ENCODE measurements at places on chromosomes 6 and 20.
A peak's percentile ranks its signal among the peaks of the same experiment; 100 is the strongest.

GRCh38 chr6:42746463-42747391, 824 bp upstream of the TBCC start:
- DNase-seq, result peak; percentile 80

GRCh38 chr6:30495993-30496392, 6.7 kb downstream of the HLA-E start:
- no peak for DNase-seq

DNA sequence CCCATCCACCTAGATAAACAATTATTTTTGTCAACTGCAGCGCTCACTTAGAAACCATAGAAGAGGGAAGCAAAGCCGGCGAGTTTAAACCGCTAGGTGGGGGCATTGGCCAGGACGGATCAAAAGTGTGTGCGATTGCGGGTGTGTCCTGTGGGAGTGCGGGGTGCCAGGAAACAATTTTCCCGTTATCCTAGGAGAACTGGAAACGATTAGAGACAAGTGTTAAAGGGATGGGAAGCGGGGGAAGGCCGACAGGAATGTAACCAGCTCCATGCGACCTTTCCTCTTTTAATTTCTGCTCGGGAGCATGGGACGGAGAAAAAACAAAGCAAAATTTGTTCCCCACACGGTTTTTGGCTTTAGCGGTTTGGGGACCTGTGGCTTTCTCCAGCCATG, 2.8 kb upstream of the HTR1B start:
- DNase-seq, result peak; percentile 68

GRCh38 chr6:106892186-106892585, 82.3 kb downstream of the CD24 start:
- no peak for DNase-seq

- DNase-seq, result no peak
Observed at GRCh38 chr6:51045548-51045947, 226.9 kb downstream of the TFAP2B start.

GRCh38 chr6:36546308-36546919, 865 bp downstream of the STK38 start:
- no peak for DNase-seq

DNA sequence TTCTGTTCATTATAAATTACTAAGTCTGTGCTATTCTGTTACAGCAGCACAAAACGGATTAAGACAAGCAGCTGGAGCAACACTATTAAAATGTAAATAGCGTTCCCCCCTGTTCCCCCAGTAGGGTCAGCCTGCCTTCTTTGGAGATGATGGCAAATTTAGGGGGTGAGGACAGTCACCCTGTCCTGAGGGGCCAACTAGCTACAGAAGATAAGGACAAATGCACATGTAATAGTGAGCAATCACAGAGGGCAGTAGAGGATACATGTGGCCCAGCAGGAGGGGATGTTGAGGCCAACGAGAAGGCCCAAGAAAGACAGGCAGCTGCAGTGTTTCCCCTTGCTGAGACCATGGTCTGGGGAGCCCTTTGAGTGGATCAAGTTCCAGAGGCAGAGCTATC, 266.7 kb upstream of the CDYL start:
- no peak for DNase-seq

DNA sequence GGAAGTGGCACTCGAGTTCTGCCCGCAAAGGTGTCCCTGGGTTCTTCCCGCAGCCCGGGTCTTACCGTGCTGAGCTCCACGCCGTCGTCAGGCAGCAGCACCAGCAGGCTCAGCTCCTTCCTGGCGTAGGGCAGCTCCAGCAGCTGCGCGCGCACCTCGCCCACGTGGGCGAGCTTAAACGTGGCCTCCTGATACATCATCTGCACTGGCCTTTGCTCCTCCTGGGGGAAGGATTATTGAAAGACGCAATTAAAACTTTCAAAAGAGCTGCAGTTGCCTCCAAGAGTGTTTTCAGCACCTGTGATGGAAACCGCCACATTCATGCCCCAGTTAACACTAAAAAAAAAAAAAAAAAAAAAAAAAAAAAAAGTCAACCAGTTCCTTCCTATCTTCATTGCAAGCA, 11.3 kb downstream of the SERPINB9 start:
- DNase-seq, result no peak

DNA sequence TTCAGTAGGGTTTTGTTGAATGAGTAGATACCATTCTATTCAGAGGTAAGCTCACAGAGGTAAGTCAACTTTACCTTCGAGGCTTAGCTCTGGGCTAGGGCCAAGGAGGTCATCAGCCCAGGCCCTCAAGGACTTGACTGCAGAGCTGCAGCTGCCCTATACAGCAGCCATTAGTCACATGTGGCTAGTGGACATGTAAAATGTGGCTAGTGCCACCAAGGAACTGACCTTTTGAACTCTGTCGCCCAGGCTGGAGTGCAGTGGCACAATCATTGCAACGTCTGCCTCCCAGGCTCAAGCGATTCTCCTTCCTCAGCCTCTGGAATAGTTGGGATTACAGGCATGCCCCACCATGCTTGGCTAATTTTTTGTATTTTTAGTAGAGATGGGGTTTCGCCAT, 47.9 kb upstream of the EPB41L1 start:
- no peak for DNase-seq

DNA sequence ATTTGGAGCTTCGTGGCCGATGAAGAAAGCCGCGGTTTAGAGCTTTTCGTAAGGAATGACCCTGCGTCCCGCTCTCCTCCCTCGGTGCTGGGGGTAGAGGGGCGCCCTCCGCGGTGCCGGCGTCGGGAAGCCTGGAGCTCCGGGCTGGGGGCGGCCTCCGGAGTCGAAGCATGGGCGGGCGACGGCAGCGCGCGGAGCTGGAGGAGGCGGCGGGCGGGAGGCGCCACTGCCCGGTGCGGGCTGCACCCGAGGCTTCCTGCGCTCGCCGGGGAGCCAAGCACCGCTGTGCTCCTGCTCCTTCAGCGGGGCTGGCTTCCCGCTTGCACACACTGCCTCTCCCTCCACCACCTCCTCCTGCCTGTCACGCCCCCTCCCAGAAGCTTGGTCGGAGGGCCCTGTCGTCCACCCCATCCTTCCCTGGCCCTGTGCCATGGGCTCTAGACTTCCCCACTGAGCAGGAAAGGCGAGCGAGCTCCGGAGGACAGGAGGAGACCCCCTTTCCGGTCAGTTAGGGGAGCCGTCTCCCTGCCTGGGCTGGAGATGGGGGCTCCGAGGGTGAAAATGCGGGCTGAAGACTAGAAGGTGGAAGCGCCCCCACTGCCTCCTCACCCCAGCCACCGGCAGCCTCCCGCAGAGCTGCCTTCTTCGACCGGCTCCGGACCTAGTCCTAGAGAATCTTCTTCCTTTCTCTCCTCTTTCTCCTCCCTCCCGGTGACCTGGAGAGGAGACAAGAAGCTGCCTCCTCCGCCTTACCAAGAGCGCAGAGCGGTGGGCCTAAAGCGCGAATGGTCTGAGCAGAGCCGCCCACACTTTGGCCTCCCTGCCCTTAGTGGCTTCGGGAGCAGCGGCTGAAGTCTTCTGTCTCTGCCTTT, 1.8 kb downstream of the CDH4 start:
- DNase-seq, result no peak

GRCh38 chr6:12718015-12718414, 1.4 kb downstream of the PHACTR1 start:
- DNase-seq, result peak; percentile 5

DNA sequence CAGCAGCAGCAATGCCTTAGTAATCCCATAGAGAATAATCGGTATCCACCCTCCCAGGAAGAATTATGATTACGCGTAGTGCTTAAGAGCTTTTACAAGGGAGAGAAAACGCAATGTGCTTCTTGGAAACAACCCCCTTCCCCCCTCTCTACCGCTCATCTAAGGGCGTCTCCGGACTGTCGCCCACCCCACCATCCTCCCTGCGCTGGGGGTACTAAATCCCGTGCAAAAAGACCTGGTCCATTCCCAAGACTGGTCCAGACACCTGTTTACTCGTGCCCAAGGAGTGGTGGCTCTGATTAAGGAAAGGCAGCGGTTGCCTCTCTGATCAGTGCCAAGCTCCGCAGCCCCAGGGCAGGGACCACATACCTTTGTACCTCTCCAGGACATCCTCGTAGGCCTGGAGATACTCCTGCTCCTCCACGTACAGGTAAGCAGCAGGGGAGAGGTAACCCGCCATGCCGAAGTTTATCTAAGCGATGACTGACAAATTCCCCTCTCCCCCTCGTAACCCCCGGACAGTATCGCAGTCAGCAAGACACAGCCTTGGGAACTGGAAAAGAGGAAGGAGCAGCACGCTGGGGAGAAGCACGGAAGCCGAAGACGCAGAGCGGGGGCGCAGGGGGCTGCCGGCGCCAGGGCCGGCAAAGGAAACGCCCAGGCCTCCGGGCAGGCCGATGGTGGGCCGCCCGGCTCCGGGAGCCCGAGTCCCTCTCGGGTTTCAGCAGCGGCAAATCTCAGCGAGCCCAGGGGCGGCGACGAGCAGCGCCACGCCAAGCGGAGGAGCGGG, 112.0 kb upstream of the BEND6 start:
- DNase-seq, result no peak

GRCh38 chr6:226516-227073, 65.7 kb upstream of the DUSP22 start:
- DNase-seq, result no peak

GRCh38 chr20:10562899-10563298, 110.9 kb downstream of the JAG1 start:
- DNase-seq, result no peak

DNA sequence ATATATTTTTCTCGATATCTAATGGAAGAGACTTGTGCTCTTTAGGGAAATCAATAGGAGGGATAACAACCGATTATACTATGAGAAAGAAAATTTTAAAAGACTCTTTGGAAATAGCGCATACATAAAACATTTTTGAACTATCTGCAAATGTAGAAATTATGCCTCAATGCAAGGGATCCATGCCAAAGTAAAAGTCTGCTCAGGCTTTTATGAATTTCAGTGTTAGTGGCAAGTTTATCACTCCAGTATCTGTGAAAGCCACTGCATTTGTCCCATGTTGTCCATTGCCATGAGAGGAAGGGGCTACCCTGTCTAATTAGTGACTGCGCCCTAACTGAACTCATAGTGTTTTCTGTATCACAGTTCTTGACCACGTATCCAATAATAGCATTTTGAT, 81.4 kb downstream of the TSHZ2 start:
- no peak for DNase-seq

GRCh38 chr6:57432919-57433684, 115.7 kb downstream of the PRIM2 start:
- no peak for DNase-seq

DNA sequence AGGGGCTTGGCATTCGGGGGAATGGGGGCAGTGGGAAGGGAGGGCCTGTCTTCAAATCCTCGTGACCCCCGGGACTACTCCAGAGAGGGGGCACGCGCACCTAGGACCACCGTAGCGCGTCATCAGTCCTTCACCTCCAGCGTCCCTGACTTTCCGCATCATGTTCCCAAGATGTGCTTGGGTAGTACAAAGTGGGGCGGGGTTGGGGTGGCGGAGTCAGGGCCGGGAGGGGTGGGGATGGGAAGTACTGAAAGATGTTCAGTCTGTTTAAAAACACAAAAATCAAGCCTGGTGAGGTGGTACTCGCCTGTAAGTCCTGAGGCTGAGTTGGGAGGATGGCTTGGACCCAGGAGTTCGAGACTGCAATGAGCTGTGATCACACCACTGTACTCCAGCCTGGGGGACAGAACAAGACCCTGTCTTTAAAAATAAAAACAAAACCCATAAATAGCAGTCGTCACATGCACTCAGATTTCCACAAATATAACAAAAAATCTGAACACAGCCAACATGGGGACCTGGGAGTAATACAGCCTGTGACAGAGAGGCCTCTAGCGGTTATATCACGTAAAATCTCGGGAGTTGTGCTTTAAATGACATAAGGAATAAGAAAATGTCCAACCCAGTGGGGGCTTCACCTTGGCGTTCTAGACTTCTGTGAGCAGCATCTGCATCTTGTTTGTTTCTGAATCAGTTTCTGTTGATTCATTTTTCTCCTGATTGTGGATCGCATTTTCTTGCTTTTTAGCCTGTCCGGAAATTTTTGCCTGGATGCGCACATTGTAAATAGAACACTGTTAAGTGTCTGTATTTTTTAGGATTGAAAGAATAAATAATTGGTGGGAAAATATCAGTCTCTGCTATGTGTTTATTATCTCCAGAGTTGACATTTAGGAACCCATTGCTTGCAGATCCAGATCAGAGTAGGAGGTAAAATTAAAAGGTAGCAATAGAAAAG, 698 bp upstream of the LRP11 start:
- peak; percentile 76 for DNase-seq

- DNase-seq, result no peak
Observed at GRCh38 chr6:39389484-39389767, 66.9 kb upstream of the KCNK16 start.

Data from HFFc6 (cell line).